ENCODE measurements at places on chromosomes 7 and 10. TPM values are rescaled to one million over a fixed set of nuclear protein-coding genes. Genes with fewer than 3 reads are reported as not detected.

DNA sequence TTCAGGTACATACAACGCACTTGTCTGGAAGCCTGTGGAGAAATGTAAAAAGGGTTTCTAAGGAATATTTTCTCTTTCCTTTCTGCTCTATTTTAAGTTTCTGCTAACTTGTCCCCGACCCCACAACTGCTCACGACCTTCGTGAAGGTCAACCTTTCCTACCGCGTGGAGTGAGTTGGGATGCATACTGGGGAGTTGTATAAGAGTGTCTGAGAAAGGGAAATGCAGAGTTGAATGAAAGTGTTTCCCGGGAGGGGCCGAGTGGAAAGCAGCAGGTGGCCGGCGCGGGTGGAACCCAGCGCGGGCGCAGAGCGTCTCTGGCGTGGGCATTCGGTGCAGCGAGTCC lies 17.9 kb upstream of the ACBD5 start:
- no peak for DNase-seq

Gene IRF5
- total RNA-seq, result 7.7 TPM

GRCh38 chr10:104288355-104288754 lies 19.4 kb downstream of the GSTO2 start:
- DNase-seq, result no peak

Gene EPO
- not detected for total RNA-seq

Gene FGFR2
- total RNA-seq, result 50.3 TPM

GRCh38 chr10:47454008-47454779 lies 29.7 kb downstream of the ANXA8 start:
- DNase-seq, result no peak

GRCh38 chr10:113533801-113534200 lies 19.1 kb upstream of the HABP2 start:
- no peak for DNase-seq

DNA sequence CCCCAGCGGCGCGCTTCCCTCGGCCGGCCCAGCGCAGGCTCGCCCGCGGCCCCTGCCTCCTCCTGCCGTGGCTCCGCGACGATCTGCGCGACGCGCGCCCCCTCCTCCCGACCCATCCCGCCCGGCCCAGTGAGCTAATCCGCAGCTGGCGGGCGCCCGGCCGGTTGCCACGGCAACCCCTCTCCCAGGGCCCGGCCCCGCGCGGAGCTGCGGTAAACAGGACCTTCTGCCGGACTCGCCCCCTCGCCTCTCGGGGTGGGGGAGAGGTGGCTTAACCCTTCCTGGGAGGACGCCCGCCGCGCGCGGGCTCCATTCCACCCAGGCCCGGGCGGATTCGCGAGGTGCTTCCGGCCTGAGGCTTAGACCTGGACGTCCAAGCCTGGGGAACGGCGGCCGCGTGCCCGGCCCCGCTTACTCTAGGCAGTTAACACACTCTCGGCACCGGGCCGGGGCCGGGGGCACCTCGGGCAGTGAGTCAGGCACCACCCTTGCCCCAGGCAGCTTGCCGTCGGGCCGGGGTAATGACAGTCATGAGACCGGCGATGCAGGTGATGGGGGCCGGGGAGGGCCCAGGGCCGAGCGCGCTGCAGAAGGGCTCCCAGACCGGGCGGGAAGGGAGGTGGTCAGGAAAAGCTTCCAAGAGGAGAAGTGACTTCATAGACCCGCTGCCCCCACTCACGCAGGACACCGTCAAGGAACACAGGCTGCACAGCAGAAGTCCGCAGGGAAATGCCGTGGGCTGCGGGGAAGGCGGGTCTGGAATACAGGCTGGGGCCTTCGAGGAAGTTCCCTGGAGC lies at the start of gene DENND2A:
Gene DENND2A (minus strand): TSS at position 87 of the 797 bp plus-strand sequence. CDS start 38,416 bp downstream, outside the sequence.
- DNase-seq, result no peak

DNA sequence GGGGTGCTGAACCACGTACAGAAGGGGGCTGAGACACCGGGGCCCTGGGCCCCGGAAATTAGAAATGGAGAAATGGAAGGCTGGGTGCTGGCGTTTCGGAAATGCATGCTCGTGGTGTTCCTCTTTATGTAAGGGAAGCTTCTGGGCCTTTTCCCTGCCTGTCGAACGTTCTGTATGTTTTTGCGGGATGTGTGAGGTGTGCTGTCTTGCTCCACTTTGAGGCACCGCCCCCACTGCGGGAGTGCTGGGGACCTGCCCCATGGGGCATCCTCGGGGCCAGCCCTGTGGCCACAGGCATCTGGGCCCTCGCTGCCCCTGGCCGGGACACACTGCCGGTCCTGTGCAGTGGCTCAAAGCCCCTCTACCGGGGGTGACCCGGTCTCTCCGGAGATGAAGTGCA lies 1.7 kb upstream of the VENTX start:
- no peak for DNase-seq

Gene FKBP9
- total RNA-seq, result 143 TPM

GRCh38 chr10:30098629-30099028 lies 39.2 kb upstream of the JCAD start:
- peak; percentile 37 for DNase-seq

DNA sequence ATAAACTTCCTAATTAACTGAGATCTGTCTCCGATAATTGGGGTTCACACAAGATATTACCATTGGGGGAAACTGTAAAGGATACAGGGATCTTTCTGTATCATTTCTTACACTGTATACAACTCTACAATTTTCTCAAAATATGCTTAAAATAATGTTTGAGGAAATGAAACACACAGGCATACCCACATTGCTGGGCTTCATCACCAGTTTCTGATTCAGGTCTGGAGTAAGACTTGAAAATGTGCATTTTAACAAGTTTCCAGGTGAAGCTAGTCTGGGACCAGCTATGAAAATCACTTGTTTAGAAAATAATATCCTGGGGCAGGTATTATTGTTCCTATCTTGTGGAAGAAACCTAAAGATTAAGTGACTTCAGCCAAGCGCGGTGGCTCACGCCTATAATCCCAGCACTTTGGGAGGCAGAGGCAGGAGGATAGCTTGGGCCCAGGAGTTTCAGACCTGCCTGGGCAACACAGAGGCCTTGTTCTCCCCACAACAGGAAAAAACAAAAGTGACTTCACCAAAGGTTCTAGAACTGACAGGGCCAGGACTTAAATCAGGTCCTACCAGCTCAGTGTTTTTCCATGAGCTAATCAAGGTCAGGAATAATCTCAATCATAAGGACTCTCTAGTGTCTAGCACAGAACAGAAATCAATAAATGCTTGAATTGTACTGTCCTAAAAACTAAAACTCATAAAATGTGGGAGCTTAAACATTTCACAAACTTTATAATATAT lies 12.6 kb downstream of the TOMM7 start:
- DNase-seq, result no peak

DNA sequence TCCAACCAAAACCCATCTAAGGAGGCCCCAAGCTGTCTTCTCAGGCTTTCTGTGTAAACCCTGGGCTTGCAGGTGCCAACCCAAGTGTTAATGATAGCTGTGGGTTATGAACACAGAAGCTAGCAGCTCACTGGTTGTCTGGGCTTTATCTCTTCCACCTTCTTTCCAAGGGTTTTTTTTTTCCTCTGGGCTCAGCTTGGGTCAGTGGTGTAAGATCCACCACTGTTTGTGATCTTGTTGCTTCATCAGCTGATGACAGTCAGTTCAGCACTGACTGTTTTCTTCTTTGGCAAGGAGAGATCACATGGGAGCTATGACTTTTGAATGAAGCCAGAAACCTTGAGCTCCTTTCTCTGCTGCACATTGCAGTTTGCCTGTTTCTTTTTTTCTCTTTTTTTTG lies 4.6 kb downstream of the GTPBP4 start:
- DNase-seq, result no peak

GRCh38 chr7:39811161-39811614 lies 138.9 kb upstream of the CDK13 start:
- DNase-seq, result peak; percentile 16

DNA sequence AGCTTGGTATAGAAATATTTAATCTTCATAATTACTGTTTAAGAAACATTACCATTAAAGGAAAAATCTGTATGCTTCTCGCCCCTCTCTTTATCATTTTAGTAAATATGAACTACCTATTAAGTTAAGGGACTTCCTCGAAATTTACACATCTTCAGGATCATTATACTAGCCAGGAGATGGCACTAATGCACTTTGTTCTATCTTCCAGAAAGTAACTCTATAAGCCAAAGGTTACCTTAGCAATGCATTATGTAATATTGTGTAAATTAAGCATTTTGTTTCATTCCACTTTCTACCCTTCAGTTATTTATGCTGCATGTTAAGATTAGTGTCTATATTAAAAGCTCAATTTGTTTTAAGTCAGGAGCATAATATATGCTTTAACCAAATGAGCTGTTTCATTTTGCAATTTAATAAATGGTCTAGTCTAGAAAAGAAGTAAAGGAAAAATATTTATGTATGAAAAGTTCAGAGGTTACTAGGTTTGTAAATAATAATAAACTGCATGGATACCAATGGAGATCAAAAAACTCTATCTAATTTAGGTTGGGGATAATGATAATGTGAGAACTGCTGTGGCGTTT lies 128.5 kb downstream of the ANKRD7 start:
- peak; percentile 51 for DNase-seq

Gene EBF3
- total RNA-seq, result 0.05 TPM

DNA sequence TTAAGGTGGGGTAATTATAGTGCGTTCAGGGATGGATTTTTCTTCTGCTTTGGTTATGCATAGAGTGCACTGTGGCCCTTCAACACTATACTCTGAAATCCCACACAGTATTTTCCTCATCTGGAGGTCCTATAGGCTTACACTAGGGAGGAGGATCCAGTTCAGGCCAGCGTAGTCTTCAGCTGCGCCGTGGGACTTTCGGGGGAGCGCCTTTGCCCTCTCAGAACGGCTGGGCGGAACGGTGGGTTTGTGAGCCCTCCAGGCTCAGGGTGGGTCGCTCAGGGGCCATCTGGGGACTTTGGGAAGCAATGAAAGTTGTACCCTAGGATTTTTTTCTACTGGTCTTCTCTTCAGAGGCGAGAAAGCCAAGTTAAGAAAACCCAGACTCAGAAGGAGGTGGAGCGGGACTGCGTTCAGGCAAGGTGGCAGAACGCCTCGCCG lies 652 bp upstream of the VPS26A start:
- no peak for DNase-seq

GRCh38 chr7:89103564-89103963 lies 308.0 kb upstream of the TEX47 start:
- no peak for DNase-seq

Gene GAD2
- not detected for total RNA-seq

Data from renal cortical epithelial cell (primary cell).